ENCODE measurements at places on chromosomes 16 and 17.

DNA sequence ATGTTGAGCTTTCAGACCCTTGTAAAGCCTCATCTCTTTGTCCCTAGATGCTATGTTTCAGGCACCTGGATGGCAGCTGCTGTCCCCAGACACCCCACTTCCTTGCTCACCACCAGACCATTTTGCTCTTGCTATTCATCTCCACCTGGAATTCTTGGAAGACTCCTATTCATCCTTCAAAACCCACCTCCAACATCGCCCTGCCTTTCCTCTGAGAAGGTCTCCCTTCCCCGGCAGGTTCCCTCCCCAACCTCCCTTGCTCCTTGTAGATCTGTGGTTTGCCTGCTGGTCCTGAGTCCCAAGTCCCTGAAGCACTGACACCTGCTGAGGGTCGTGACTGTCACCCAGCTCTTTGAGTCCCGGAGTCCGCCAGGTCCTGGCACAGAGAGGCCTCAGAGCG is 9.9 kb downstream of the ZNF469 start:
- no peak for DNase-seq

DNA sequence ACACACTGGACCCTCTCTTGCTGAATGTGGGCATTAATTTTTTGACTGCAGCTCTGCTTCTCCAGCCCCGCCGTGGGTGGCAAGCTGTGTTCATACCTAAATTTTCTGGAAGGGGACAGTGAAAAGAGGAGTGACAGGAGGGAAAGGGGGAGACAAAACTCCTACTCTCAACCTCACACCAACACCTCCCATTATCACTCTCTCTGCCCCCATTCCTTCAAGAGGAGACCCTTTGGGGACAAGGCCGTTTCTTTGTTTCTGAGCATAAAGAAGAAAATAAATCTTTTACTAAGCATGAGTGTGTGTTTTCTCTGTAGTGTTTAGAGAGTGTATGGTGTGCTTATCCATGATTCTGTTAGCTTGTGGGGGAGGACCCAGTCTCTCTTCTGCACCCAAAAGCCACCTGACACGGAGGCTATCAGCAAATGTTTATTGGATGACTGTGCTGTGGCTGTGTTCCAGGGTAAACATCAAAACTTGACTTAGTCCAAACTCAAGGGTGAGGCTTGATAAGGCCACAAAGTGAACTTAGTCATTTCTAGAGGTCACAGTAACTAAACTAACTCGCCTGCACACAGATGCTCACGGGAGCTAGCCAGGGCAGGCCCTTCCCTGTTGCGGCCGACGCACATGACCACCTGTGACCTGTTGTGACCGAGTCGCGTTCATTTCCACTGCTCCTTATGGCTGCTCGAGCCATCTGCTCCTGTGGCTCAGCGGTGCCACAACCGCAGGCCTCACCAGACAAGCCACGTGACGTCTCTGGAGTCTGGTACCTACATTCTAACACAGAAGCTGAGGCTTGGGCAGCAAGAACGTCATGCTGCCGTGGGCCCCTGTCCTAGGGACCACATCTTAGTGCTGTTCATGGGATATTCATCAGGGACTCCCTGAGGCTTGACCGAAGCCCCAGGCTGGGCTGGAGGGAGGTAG is 9.8 kb upstream of the MED11 start:
- DNase-seq = peak; percentile 46

DNA sequence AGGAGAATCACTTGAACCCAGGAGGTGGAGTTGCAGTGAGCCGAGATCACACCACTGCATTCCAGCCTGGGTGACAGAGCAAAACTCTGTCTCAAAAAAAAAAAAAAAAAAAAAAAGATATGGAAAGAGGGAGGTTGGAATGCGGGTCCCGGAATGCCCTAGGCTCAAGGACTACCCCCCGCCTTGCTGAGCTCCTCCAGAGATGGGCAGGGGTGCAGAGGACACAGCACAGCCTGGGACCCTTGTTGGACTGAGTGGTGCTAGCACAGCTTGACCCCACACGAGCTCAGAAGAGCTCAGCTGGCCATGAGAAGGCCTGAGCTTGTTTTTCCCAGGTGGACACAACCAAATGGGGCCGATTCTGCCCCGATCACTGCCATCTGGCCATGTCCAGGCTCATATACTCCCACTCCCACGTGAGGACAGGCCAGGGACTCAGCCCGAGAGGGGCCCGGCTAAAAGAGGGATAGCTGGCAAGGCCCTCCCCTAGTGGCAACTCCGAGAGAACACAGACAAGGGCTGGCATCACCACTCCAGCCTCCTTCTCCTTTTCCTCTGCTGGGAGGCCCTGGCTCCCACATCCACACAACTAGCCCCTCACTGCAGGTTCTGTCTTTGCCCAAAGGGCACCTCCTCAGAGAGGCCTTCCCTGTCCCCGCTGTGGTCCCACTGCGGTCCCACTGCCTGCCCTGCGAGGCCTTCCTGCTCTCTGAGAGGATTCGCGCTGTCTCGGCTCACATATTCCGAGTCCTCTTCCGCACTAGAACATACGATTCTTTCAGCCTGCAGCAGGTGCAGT is 11.0 kb downstream of the SGCA start:
- no peak for DNase-seq

DNA sequence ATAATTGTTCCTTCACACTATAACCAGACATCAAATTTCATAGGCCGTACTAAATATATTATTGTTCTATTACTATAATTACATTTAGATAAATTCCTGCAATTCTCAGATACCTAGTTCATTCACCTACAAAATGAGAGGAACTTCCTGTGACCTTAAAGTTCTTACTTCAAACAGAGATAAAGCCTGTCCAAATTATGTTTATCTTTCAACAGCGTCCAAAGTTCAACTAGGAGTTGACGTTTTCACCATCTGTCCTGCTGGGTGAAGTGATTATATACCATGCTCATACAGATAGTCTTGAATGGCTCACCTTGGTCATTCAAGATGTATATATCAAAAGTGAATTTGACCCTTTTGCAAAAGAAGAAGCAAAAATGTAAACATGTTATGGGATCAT is 440.6 kb downstream of the CDH8 start:
- no peak for DNase-seq

- DNase-seq = peak; percentile 68
Measured at GRCh38 chr17:35254107-35254773, 11.4 kb downstream of the SLFN5 start.
